ENCODE measurements at places on chromosomes 12 and 14. TPM values are rescaled to one million over a fixed set of nuclear protein-coding genes. Genes with fewer than 3 reads are reported as not detected.

Gene FANCM
- total RNA-seq: 4.8 TPM

Gene SLC38A1
- total RNA-seq: 45.5 TPM

Gene ART4
- total RNA-seq: 3.5 TPM

Gene CACNA2D4
- total RNA-seq: 0.06 TPM

Gene ARMH4
- 6.4 TPM for total RNA-seq

Gene DAO
- total RNA-seq: not detected

Gene TAS2R46
- total RNA-seq: 1.1 TPM

Gene MIP
- not detected for total RNA-seq

Gene OTX2
- total RNA-seq: not detected

Gene FOXG1
- not detected for total RNA-seq

Gene CEP170B
- 14.9 TPM for total RNA-seq

Gene VWF
- total RNA-seq: 2.5 TPM

Gene DHRS2
- total RNA-seq: not detected

Gene HHIPL1
- total RNA-seq: 5.7 TPM

Gene ATG14
- 9.5 TPM for total RNA-seq

Gene TSPAN19
- not detected for total RNA-seq

Gene TSPAN9
- total RNA-seq: 44.2 TPM

Gene PLEKHD1
- total RNA-seq: not detected

Gene PTHLH
- total RNA-seq: 6.0 TPM

Gene TMPRSS12
- not detected for total RNA-seq

Gene GARIN6
- total RNA-seq: not detected

Gene RNASE7
- total RNA-seq: not detected

Gene RAD9B
- 1.2 TPM for total RNA-seq

Gene MVK
- 17.5 TPM for total RNA-seq

Gene PLEK2
- total RNA-seq: 2.2 TPM

Gene TAS2R8
- total RNA-seq: not detected

Gene RNF34
- 98.6 TPM for total RNA-seq

Gene KCNH3
- under 0.01 TPM for total RNA-seq

Gene SPRING1
- 17.6 TPM for total RNA-seq

Gene GPR65
- 0.12 TPM for total RNA-seq

Gene KRT81
- not detected for total RNA-seq

Gene TMEM233
- total RNA-seq: 0.26 TPM

Gene C12orf50
- total RNA-seq: 0.13 TPM

Gene MAP1LC3B2
- 0.53 TPM for total RNA-seq

Gene MANSC4
- total RNA-seq: not detected

Gene CLEC4C
- total RNA-seq: not detected

Gene FAM222A
- 0.13 TPM for total RNA-seq

Gene CPNE6
- total RNA-seq: not detected

Gene NELL2
- total RNA-seq: not detected

Gene SNAPC1
- total RNA-seq: 11.2 TPM

Gene PRR4
- total RNA-seq: 0.53 TPM

Gene SIX4
- 5.2 TPM for total RNA-seq

Gene SIVA1
- total RNA-seq: 101 TPM

Gene KIF26A
- 0.06 TPM for total RNA-seq

Gene RASSF8
- 130 TPM for total RNA-seq
